Anterior cingulate cortex (tissue), 58 donors: ENCODE measurements at places on chromosomes 3 and 15.

DNA sequence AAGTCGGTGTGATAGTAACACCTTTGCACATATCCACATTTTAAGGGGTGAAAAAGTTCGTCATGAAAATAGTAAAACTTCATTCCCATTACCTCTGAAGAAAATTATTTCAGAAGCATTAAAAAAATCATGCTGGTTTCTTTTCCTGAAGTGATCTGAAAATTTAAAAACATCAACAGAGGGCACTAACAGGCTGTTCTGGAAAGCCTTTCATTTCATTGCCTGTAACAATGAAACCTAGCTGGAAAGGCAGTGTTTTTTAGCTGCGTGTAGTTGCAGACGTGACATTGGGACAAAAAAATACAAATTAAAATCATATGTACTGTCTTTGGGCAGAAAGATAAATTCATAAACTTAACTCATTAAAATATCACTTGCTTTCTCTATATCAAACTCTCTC is 993.8 kb downstream of the GBE1 start:
- DNase-seq: no peak

- DNase-seq: peak; percentile 24
Observed at GRCh38 chr3:44235604-44236484, 5.8 kb upstream of the TOPAZ1 start.

GRCh38 chr3:61463191-61463590 is 98.2 kb upstream of the PTPRG start:
- DNase-seq: no peak

- no peak for DNase-seq
Observed at GRCh38 chr3:148077965-148078364, 619.7 kb upstream of the AGTR1 start.

- DNase-seq: no peak
Observed at GRCh38 chr3:138036572-138036971, 26.6 kb downstream of the CLDN18 start.

DNA sequence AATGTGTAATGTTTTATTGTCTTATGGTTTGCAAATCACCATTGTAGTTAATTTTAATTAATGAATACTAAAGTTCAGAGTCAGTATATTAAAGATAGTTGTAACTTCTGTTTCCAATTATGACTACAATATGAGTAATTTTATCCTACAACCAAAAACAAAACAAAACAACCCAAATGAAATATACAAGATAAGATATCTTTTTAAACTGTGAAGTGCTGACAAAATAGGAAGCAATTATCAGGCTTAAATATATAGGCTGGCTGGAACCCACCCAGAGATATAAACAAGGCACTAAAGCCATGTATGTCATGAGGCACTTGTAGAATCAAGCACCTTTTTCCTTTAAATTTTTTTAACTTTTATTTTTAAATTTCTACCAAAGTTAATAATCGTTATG is 108.6 kb upstream of the LRRFIP2 start:
- no peak for DNase-seq

- no peak for DNase-seq
Observed at GRCh38 chr3:72538070-72538745, 310.0 kb downstream of the SHQ1 start.

DNA sequence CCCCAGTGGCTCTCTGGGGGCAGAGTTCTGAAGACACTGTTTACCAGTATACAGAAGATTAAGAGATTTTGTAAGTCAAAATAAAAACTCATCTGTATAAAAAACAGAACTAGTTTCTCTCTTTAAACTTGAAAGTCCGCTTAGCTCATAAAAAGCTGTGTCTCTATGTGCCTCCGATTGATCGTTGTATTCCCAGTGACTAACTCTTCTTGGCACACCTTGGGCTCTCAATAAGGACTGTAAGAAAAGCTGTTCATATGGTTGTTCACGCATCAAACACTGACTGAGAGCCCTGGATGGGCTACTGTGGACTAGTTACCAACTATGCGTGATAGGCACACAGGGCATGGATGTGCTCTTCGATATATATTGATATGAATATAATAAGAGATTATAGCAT is 107.9 kb downstream of the P3H2 start:
- no peak for DNase-seq

DNA sequence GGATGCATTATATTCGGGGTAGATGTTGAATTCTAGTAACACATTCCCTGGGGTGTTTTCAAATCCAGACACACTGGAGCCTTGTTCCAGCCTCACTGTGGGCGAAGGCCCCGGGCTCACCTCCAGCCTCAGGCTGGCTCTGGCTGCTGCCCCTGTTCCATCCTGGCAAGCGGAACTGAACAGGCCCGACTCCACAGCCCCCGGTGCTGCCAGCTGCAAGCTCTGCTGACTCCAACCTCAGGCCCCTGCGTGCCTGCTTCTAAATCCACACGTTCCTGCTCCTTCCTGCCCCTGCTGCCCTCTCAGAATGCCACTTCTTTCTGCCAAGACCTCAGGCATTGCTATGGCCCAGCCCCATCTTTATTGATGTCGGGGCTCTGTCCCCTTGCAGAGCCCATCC is 90.6 kb downstream of the LIPC start:
- peak; percentile 70 for DNase-seq

GRCh38 chr3:127640042-127640355 is 11.0 kb downstream of the PODXL2 start:
- no peak for DNase-seq
